Fibroblast of the aortic adventitia (primary cell): ENCODE measurements at places on chromosomes 6 and 20.

DNA sequence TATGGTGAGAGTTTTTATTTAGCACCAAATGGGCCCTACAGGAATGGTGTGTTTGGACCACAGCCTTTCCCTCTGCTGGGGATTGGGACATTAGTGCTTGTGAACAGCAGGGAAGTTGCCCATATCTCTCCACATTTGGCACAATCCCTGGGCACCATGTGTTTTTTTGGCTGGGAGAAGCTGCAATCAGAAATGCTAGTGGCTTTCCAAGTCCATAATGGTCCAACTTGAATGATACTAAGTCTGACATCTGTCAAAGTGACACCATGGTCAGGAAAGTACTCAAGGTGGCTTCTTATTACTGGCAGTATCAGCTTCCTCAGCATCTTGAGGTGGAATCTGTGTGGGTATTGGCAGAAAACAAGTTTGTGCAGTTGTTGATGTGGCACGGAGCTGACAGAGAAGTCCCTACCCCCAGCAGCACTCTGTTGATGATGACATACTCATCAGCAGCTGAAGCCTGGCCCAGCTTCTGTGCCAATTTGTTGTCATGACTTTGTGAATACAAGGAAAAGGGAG is 53.0 kb downstream of the SASH1 start:
- peak; percentile 30 for DNase-seq

- no peak for DNase-seq
Observed at GRCh38 chr6:168695701-168696100, 254.7 kb downstream of the SMOC2 start.

GRCh38 chr6:167566711-167567141 is 241.8 kb downstream of the TTLL2 start:
- DNase-seq, result no peak

DNA sequence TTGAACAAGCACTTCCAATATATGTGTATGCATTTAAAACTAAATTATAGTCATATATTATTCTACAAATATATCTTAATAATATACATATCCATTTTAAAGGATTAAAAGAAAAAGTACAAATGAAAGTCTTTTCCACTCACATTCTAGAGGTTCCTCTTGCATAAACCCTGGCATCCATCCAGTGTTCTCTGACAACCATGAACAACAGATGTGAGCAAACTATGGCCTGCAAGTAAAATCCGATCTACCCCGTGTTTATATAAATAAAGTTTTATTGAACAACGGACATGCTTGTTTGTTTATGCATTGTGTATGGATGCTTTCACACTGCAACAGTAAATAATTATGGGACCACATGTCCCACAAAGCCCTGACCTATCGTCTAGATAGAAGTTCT is 1122.3 kb downstream of the EPHA7 start:
- DNase-seq, result no peak

DNA sequence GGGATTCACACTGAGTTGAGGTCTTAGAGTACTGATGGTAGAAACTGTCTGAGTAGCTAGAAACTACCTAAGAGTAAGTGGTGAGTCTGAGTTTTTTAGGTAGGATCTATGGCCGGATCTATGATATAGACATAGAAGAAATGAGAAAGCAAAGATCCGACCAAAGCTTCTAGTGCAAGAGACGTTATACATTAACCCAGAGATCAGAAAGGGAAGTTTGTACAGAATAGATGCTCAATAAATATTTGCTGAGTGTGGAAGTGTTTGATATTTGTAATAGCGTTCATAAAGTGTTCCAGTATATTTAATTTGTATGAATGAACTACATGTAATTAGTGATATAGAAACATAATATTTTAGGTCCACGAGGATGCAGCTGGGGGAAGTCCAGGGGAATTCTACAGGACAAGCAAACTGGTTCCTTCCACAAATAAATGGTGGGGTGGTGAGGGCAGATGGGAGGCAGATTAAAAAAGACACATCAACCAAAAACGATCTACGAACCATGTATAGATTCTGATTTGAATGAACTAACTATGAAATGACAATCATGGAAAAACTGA is 31.9 kb upstream of the JARID2 start:
- DNase-seq, result no peak

- no peak for DNase-seq
Observed at GRCh38 chr20:1524004-1524403, 32.8 kb upstream of the SIRPB2 start.

- DNase-seq, result peak; percentile 88
Observed at GRCh38 chr6:34386316-34387137, 5.9 kb downstream of the NUDT3 start.

DNA sequence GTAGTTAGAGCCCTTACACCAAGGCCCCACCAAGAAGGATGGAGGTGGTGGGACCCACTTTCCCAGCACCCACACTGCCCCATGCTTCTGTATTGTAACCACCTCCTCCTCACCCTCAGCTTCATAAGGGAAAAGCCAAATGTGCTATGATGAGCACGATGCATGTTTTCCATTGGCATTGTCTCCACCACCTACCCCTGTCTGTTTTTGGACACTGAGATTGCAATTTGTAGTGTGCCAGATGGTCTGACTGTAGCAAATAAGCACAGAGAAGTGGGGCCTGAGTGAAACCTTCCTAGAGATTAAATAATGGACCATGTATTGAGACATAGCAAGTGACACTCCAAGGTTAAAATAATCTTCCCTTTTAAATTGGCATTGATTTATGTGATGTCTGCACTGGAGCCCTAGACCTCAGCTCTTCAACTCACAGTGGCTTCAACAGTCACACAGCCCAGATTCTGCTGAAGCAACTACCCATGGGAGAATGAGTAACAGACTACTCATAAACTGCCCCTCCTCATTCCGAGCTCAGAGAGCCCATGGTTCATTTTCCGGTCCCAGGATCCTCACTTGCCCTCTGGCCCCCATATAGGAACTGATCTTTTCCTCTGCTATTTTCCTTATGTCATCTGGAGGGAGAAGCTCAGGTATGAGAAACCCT is 177.9 kb downstream of the COL9A1 start:
- peak; percentile 25 for DNase-seq

- DNase-seq, result no peak
Observed at GRCh38 chr6:31131595-31131994, 7.3 kb downstream of the PSORS1C2 start.

DNA sequence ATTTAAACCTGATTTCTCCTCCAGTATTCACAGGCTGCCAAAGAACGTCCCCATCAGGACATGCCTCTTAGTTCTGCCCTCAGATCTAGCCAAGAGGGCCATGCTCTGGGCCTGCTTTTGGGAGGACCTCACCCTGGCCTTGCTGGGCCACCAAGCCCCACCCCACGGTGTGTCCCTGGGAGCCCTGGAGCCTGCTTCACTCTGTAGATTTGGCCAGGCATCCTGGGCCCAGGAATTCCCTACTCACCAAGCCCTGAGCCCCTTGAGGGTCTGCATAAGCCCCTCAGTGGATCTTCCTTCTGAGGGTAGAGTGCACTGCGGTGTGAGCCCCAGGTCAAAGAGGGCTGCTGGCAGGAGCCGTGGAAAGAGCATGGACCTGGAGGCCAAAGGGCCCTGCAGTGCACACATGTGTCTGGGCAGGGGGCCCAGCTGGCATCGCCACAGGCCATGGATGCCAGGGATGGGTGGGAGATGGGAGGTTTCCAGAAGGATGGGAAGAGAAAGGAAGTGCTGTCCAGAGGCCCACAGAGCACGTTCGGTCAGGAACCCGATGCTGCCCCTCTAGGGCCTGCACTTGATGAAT is 98.0 kb downstream of the DACT2 start:
- DNase-seq, result no peak

DNA sequence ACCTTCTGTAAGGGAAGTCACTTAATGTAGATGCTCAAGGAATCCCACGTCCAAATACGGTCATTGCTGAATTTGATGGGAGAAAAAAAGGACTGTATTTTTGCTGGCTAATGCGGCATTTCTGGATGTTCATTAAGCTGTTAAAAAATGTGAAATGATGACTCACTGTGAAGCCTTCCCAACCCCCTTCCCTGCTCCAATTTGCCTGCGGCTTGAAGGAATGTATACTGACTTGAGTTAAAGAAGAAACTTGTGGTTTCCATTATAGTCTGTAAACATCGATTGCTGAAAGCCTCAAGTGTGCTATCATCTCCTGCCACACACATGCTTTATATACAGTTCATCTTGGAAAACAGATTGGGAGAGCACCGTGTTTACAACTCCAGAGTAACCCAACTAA is 249.1 kb upstream of the JAG1 start:
- peak; percentile 89 for DNase-seq

GRCh38 chr6:55239099-55239498 is 64.8 kb downstream of the HCRTR2 start:
- DNase-seq, result peak; percentile 7

DNA sequence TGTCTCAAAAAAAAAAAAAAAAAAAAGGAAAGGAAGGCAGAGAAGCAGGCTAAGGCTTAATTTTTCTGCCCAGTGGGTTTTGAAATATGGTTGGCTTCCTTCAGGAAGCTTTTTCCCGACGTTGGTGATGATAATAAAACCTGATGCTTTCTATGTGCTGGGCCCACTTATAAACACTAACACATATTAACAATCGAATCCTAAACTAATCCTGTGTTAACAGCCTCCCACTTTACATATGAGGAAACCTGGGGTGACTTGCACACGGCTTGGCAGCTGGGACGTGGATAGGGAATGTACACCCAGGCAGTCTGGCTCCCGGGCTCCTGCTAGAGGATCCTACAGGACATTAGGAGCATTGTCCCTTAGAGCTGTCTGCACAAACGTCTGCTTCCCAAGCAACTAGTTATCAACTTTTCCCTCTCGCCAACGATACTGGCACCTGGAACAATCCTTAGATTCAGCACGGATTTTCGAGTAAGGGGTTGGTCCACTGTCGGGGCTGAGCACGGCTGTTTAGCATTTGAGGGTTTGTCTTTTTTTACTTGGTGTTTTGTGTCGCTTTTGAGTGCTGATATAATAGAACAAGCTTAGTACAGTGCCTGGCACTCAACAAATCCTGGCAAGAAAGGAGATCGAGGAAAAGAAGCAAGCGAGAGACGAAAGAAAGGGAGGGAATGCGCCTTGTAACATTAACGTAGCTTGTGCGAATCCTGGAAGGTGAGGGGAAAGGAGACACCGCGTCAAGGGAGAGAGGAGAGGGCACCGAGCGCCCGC is 622 bp upstream of the KIZ start:
- DNase-seq, result peak; percentile 39

- DNase-seq, result peak; percentile 59
Observed at GRCh38 chr20:956330-956951, 40.3 kb upstream of the ANGPT4 start.

DNA sequence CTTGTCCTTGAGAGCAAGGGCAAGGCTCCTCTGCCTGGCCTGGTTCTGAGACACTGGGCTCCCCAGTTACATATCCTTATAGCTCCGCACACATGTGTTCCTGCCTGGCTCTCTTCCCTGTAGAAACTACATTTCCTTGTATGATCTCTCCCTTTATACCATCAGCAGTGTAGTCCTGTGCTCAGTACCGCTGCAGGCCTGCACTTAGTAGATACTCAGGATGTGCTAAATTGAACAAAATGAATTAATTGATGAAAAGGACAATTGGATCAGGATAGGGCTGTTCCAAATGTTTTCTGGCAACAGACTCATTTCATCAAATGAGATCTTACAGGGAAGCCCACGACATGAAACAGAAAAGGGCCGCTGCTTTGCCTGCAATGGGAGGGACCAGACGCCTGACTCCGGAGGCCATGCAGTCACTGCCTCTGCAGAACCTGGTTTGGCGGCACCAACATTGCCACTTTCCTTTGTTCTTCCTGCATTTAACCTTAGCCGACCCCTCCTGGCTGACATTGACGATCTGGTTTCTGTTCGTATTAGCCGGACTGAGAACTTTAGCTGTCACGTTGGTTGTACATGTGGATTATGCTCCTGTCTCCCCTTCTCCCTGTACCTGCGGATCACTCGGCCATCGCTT is 53.3 kb downstream of the CHMP4B start:
- no peak for DNase-seq

GRCh38 chr6:149409617-149410016 is 9.6 kb downstream of the SUMO4 start:
- DNase-seq, result no peak

GRCh38 chr6:83113258-83113657 is 45.8 kb downstream of the DOP1A start:
- DNase-seq, result peak; percentile 44

- DNase-seq, result no peak
Observed at GRCh38 chr6:158431036-158431435, 118.8 kb downstream of the TULP4 start.

GRCh38 chr20:36528176-36528874 is 13.0 kb upstream of the MYL9 start:
- no peak for DNase-seq

GRCh38 chr6:161598896-161599295 is 325.0 kb upstream of the AGPAT4 start:
- no peak for DNase-seq

DNA sequence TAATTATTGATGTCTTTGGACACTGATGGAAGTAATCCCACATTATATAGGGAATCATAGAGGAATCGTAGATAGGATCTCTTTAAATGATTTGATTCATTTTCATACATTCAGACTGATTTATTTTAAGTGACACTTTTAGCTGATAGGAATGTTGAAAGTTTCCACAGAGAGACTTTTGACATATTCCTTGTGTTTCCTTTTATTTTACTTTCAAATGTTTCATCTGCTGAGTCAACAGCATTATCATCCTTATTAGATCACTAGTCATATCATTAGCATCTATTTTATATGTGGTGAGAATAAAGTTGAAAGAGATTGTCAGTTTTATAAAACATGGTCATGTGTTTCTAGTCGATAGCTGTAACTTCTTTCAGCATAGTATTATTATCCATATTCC is 13.4 kb downstream of the DCBLD1 start:
- DNase-seq, result peak; percentile 62

- DNase-seq, result peak; percentile 90
Observed at GRCh38 chr6:56374841-56375369, 127.5 kb upstream of the COL21A1 start.

GRCh38 chr6:139129284-139129683 is 5.6 kb upstream of the HECA start:
- DNase-seq, result peak; percentile 38

GRCh38 chr20:54566031-54566688 is 90.8 kb downstream of the DOK5 start:
- peak; percentile 19 for DNase-seq

GRCh38 chr6:118660218-118660569 is 8.8 kb upstream of the CEP85L start:
- no peak for DNase-seq

- peak; percentile 98 for DNase-seq
Observed at GRCh38 chr20:24672886-24673677, 203.7 kb downstream of the SYNDIG1 start.

DNA sequence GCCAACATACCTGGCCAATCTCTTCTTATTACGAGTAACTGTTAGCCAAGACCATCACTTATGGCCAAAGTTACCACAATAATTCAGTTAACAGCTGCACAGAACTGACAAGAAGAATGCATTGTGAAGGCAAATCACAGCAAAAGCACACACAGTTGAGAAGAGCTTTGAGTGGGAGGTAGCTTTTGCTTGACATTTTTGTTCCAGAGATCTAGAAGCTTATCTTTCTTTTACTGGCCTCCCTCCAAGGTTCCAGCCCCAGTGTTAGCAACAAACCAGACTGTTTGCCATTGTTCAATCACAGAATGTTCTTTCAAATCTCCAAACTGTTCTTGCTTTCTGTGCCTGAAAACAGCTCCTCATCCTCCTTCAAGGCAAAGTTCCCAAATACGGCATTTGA is 35.9 kb upstream of the IRAK1BP1 start:
- peak; percentile 80 for DNase-seq

- DNase-seq, result peak; percentile 74
Observed at GRCh38 chr6:14464055-14464454, 346.5 kb downstream of the CD83 start.

GRCh38 chr6:2542858-2543218 is 207.9 kb downstream of the MYLK4 start:
- peak; percentile 91 for DNase-seq

GRCh38 chr6:117591405-117591804 is 10.9 kb downstream of the GOPC start:
- peak; percentile 2 for DNase-seq

GRCh38 chr6:47674673-47675072 is 23.7 kb upstream of the ADGRF4 start:
- no peak for DNase-seq
